Activated naive CD8-positive, alpha-beta T cell treated with anti-CD3 and anti-CD28 coated beads, Interleukin-2, amount 10 ng/mL, durations not matched to agents 7 days and 5 days (primary cell): ENCODE measurements at places on chromosomes 16 and 17. TPM values are rescaled to one million over a fixed set of nuclear protein-coding genes. Genes with fewer than 3 reads are reported as not detected.

Gene MT3
- total RNA-seq: 15.5 TPM

DNA sequence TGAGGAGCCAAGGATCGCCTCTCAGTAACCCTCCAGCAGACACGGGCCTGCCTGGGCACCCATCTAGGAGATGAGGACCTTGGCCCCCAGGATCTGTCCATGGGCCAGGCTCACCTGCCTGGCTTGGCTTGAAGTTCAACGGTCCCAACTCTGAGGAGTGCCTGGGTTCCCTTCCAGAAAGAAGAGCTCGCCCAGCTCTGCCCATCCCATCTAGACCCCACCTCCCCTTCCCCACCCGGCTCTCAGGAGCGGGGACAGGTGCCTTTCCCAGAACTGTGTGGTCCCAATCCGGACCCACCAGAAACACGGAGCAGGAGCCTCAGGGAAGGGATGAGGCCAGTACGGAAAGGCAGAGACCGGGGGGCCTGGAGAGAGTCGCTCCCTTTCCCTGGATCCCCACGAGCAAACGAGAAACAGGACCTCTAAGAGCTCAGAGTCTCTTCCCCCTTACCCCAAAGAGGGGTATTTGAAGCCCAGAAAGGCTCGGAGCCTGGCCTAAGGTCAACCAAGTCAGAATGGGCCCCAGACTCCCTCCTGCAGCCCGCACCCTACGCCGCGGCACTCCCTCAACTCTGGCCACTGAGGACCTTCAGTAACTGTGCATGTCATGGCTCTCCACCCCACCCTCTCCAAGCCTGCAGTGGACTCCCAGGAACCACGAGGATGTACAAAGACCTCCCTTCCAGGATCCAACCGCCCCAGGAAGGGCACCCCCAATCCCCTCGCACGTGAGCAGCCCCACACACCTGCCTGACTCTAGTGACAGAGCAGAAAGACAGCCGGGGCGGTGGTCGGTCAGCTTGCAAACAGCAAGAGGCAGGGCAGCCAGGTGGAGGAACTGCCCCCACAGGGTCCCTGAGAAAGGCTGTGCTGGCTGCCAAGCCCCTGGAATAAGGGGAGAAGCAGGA, 5.4 kb downstream of the CLUH start:
- no peak for DNase-seq
- H3K27me3 ChIP-seq: no peaks in the 10 kb centered on the region
- no peaks in the 10 kb centered on the region for H3K36me3 ChIP-seq
- peak overlapping the region; percentile 67 for H3K27ac ChIP-seq
- no peak overlapping the region for H3K4me3 ChIP-seq

Gene CDRT4
- 9.6 TPM for total RNA-seq

Gene CENPV
- 18.6 TPM for total RNA-seq

DNA sequence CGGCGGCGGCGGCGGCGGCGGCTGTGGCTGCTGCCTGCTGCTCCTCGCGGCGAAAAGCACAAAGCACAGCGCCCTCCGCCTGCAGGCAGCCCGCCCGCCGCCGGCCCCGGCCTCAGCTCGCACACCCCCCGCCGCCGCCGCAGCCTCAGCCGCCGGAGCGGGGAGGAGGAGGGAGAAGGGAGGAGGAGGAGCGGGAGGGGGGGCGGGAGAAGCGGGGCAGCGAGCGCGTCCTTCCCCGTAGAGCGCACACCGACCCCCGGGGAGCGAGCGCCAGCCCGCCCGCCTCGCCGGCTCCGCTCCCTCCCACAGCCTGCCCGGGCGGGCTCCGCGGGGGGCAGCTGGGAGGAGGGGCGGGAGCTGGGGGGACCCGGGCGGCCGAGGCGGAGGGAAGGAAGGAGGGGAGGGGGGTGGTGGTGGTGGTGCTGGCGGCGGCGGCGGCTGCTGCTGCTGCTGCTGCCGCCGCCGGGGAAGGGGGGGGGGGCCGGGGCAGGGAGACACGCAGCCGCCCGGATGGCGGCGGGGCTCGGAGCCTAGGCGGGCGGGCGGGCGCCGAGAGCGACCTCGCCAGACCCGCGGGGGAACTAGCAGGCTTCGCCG, at the start of gene UBTF:
UBTF (minus strand) TSS at position 60 of the 597 bp plus-strand sequence. CDS start 1,446 bp downstream, outside the sequence.
- peaks cover 37% of the 10 kb centered on the region for H3K4me1 ChIP-seq
- H3K36me3 ChIP-seq: peaks cover 28% of the 10 kb centered on the region
- H3K27ac ChIP-seq: peak within 1 kb of the TSS; percentile 97
- peak within 1 kb of the TSS; percentile 99 for H3K4me3 ChIP-seq

GRCh38 chr17:29103341-29103740, 60.4 kb downstream of the PIPOX start:
- no peak for DNase-seq
- H3K4me1 ChIP-seq: peaks cover 4% of the 10 kb centered on the region
- H3K36me3 ChIP-seq: peaks cover 10% of the 10 kb centered on the region
- H3K4me3 ChIP-seq: no peak overlapping the region
- H3K27me3 ChIP-seq: no peaks in the 10 kb centered on the region

Gene CDK5R1
- 8.4 TPM for total RNA-seq

GRCh38 chr16:11224894-11225676, 30.9 kb downstream of the SOCS1 start:
- H3K27me3 ChIP-seq: no peaks in the 10 kb centered on the region
- peaks cover 4% of the 10 kb centered on the region for H3K36me3 ChIP-seq
- H3K4me1 ChIP-seq: peaks cover 64% of the 10 kb centered on the region
- H3K27ac ChIP-seq: peak overlapping the region; percentile 100

DNA sequence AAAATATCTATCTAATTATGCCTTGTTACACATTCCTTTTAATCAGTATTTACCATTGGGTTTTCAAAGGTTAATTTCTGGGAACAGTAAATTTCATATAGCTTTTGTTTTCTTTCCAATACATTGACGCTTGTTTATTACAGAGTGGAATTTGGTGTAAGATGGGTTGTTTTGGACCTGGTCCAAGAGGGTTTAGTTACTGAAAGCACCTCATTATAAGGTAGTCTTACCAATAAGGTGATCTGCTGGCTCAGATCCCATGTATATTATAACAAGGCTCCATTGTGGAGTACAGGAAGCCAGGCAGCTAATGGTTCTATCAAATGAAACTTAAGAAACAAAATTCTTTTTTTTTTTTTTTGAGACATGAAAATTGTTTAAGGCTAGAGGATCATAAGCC, 87.3 kb upstream of the NACA2 start:
- H3K4me3 ChIP-seq: no peak overlapping the region
- DNase-seq: no peak
- no peak overlapping the region for H3K27ac ChIP-seq
- no peaks in the 10 kb centered on the region for H3K4me1 ChIP-seq

DNA sequence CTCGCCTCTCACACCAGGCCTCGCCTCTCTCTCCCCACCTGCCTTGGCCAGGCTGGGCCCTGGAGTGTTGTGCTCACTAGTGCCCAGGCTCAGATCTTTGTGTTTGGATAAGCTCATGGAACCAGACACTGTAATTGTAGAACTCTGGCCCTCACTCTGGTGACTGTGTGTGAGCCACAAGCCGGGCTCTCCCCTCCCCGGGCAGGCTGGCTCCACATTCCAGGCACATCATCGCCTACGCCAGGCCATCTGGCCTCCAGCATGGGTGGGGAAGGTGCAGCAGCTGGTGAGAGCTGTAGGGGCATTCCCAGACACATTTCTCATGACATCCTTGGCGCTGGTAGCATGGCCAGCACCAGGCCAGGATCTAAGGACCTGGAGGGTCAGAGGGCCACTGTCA, 202.3 kb downstream of the RAB11FIP4 start:
- no peak overlapping the region for H3K4me3 ChIP-seq
- H3K27ac ChIP-seq: no peak overlapping the region
- H3K36me3 ChIP-seq: no peaks in the 10 kb centered on the region
- no peaks in the 10 kb centered on the region for H3K27me3 ChIP-seq
- DNase-seq: no peak

- peaks cover 4% of the 10 kb centered on the region for H3K27me3 ChIP-seq
- H3K4me1 ChIP-seq: no peaks in the 10 kb centered on the region
- H3K27ac ChIP-seq: no peak overlapping the region
- no peak overlapping the region for H3K4me3 ChIP-seq
- no peaks in the 10 kb centered on the region for H3K36me3 ChIP-seq
These were observed 12.0 kb downstream of the KCNJ2 start for GRCh38 chr17:70181376-70181775.

DNA sequence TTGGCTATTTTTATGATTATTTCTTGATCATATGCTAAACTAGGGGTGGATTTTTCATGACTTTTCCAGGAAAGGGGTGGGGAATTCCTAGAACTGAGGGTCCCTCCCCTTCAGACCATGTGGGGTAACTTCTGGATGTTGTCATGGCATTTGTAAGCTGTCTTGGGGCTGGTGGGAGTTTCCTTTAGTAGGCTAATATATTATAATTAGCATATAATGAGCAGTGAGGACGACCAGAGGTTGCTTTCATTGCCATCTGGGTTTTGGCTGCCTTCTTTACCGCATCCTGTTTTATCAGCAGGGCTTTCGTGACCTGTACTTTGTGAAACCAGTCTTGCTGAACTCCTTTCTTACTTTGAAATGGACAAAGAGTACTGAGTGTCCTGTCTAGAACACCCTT, 40.4 kb upstream of the ABCA5 start:
- no peak overlapping the region for H3K4me3 ChIP-seq
- peaks cover 16% of the 10 kb centered on the region for H3K27me3 ChIP-seq
- no peak for DNase-seq
- H3K4me1 ChIP-seq: peaks cover 9% of the 10 kb centered on the region
- H3K27ac ChIP-seq: no peak overlapping the region
- no peaks in the 10 kb centered on the region for H3K36me3 ChIP-seq

DNA sequence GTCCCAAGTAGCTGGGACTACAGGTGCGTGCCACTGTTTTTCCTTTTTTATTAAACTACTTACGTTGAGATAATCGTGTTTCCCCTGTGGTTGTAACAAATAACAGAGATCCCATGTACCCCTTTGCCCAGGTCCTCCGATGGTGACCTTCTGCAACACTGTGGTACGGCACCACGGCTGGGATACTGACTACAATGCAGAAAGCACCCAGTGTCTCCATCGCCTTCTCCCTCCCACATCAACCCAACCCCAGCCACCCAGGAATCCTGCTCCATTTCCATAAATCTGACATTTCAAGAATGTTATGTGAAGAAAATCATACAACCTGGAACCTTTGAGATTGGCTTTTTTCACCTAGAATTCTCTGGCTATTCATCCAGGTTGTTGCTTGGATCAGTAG, 22.1 kb downstream of the MPRIP start:
- peaks cover 10% of the 10 kb centered on the region for H3K36me3 ChIP-seq
- H3K27ac ChIP-seq: no peak overlapping the region
- DNase-seq: no peak
- H3K4me1 ChIP-seq: peaks cover 25% of the 10 kb centered on the region
- no peak overlapping the region for H3K4me3 ChIP-seq

- no peak for DNase-seq
- H3K4me3 ChIP-seq: no peak overlapping the region
- H3K4me1 ChIP-seq: peaks cover 32% of the 10 kb centered on the region
- H3K27ac ChIP-seq: no peak overlapping the region
These were observed 27.9 kb downstream of the SMPD3 start for GRCh38 chr16:68420366-68420942.

Gene KRT28
- total RNA-seq: not detected

DNA sequence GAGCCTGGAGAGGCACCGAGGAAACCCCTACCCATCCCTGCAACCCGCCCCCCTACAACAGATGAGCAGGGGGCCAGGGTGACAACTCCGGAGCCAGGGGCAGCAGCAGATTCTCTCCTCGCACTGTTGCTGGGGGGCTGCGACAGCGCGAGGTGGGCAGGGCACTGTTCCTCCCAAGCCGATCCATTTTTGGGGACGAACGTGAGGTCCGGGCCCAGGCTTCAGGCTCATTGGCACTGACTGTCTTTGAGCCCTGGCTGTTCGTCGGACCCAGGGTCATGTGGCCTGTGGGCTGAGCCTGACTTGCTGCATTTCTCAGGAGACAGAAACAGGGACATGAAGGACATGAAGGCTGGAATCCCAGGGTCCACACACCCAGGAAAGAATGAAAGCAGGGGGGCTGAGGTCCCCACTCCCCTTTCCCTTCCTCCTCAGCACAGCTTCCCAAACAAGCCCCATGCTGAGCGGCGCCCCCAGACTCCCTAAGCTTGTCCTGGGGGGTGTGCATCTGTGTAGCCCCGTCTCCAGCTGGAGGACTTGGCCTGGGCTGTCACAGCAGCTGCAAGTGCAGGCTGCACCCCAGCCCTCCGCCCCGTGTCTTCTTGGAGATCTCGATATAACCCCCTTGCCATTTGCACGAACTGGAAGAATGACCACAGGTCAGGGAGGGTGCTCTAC, 18.7 kb downstream of the CEP295NL start:
- no peak for DNase-seq
- peaks cover 22% of the 10 kb centered on the region for H3K4me1 ChIP-seq
- H3K4me3 ChIP-seq: no peak overlapping the region
- peaks cover 4% of the 10 kb centered on the region for H3K27me3 ChIP-seq
- H3K36me3 ChIP-seq: no peaks in the 10 kb centered on the region
- no peak overlapping the region for H3K27ac ChIP-seq

Gene BCL7C
- total RNA-seq: 31.8 TPM

DNA sequence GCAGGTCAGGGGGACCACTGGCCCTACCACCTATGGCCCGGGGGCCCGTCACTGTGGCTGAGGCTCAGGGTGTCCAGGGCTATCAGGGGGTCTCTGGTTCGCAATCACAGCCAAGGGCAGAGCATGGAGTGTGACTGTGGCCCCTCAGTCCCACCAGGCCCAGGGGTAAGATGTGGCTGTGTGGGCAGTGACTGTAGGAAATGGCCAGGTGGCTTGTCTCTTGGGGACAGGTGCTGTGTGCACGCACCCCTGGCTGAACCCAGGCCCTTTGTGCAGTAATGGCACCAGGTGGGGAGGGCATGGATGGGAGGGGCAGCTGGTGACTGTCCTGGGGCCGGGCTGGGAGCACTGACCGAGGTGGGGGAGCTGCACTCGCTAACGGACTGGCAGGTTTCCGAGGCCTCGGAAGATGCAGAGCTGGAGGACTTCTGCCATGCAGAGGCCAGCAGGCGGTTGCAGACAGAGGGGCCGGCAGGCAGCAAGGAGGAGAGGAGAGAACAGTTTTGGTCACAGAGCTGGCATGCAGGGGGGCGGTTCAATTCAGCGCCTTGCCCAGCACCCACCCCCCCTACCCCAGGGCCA, 18.8 kb downstream of the IL34 start:
- H3K36me3 ChIP-seq: peaks cover 4% of the 10 kb centered on the region
- no peaks in the 10 kb centered on the region for H3K27me3 ChIP-seq
- peaks cover 4% of the 10 kb centered on the region for H3K4me1 ChIP-seq

DNA sequence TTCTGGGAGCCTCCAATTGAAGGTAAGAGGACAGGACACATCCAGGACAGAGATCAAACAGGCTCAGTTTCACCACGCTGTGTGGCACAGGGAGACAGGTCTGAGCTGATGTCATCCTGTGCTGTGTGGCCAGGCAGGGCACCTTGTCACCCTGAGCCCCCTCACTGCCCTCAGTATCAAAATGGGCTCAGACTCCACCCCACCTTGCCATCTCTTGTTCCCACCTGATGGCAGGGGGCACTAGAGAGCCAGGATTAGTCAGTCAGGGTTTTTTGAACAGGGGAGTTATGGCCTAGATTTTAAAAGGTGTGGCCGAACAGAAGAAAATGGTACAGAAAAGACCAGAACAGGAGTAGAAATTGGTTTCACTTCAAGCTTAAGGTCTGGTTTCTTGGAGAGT, 2.6 kb downstream of the KAT2A start:
- no peaks in the 10 kb centered on the region for H3K27me3 ChIP-seq
- H3K27ac ChIP-seq: peak overlapping the region; percentile 64
- H3K36me3 ChIP-seq: peaks cover 8% of the 10 kb centered on the region
